GM23338 (cell line): ENCODE measurements at places on chromosomes 6 and 20. TPM values are rescaled to one million over a fixed set of nuclear protein-coding genes. Genes with fewer than 3 reads are reported as not detected.

DNA sequence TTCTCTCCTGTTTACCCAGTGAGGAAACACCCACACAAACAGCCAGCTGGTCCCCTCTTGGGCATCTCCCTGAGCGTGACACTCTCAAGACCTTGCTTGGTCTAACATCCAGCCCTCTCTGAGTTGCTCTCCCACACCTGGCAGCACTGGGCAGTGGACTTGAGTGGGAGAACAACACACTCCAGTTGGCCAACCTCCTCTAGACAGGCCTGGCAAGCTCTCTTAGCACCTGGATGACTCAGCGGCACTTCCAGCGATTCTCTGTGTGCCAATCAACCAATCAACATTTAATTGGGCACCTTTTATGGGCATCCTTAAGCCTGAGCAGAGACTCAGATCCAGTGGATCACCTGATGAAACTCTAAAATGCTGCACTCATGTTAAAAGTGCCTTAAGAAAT is 76.6 kb upstream of the QKI start:
- DNase-seq = no peak
- H3K27me3 ChIP-seq = no peaks in the 10 kb centered on the region
- H3K36me3 ChIP-seq = no peaks in the 10 kb centered on the region
- H3K4me3 ChIP-seq = no peak overlapping the region

GRCh38 chr6:44725070-44725469 is 337.6 kb downstream of the CDC5L start:
- H3K27me3 ChIP-seq = no peaks in the 10 kb centered on the region
- no peak for DNase-seq
- no peak overlapping the region for H3K27ac ChIP-seq
- H3K4me1 ChIP-seq = no peaks in the 10 kb centered on the region; the same call in 1 of the 2 replicates
- H3K36me3 ChIP-seq = no peaks in the 10 kb centered on the region

Gene WASF1
- total RNA-seq = 25.3 and 30.5 TPM in 2 replicates

GRCh38 chr6:5587648-5588047 is 326.3 kb downstream of the FARS2 start:
- H3K36me3 ChIP-seq = 0 out of 2 replicates have a peak, but pooled peaks cover 2% of the 10 kb centered on the region
- no peaks in the 10 kb centered on the region for H3K4me1 ChIP-seq
- H3K27ac ChIP-seq = no peak overlapping the region
- H3K4me3 ChIP-seq = no peak overlapping the region
- no peaks in the 10 kb centered on the region for H3K27me3 ChIP-seq

Gene CRISP3
- not detected in 2 replicates for total RNA-seq

DNA sequence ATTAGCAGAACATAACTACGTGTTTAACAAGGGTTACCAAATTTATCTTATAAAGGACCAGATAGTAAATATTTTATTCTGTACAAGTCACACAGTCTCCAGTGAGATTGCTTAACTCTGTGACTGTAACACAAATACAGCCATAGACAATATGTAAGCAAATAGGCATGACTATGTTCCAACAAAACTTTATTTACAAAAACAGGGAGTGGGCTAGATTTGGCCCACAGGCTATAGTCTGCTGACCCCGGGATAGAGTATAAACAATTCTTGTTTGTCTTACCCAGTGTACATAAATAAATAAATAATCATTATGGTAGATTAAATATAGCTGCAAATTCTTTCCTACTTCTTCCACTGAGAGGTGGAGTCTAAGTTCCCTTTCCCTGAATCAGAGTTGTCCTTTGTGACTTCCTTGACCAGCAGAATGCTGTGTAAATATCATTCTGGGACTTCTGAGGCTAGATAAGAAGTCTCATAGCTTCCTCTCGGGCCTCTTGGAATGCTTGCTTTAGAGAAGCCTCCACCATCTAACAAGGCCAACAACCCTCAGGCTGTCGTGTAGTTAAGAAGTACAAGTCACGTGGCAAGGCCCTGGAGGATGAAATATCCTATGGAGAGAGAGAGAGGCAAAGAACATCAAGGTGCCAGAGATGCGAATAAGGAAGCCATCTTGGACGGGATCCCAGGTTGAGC is 59.1 kb upstream of the TMEM244 start:
- H3K36me3 ChIP-seq = no peaks in the 10 kb centered on the region
- H3K27ac ChIP-seq = no peak overlapping the region
- H3K4me3 ChIP-seq = no peak overlapping the region
- no peaks in the 10 kb centered on the region for H3K4me1 ChIP-seq
- DNase-seq = no peak

Gene MMP24
- total RNA-seq = 24.5 and 27.3 TPM in 2 replicates

Gene CDYL
- 123 and 128 TPM in 2 replicates for total RNA-seq

Gene CST2
- total RNA-seq = not detected in 2 replicates

- no peaks in the 10 kb centered on the region for H3K27me3 ChIP-seq
- no peak overlapping the region for H3K27ac ChIP-seq
- no peak overlapping the region for H3K4me3 ChIP-seq
- H3K4me1 ChIP-seq = no peaks in the 10 kb centered on the region
Observed at GRCh38 chr20:50284811-50285375, 94.3 kb downstream of the CEBPB start.

GRCh38 chr20:10419550-10420133 is 14.4 kb downstream of the MKKS start:
- 0 out of 2 replicates have a peak, but pooled peaks cover 4% of the 10 kb centered on the region for H3K4me1 ChIP-seq
- no peak overlapping the region for H3K4me3 ChIP-seq
- no peak overlapping the region for H3K27ac ChIP-seq
- no peaks in the 10 kb centered on the region for H3K27me3 ChIP-seq
- DNase-seq = no peak
- no peaks in the 10 kb centered on the region for H3K36me3 ChIP-seq

Gene HLA-DOB
- total RNA-seq = 0.23 TPM in 1 of 2 replicates, not detected in the other

Gene LHFPL5
- total RNA-seq = not detected in 2 replicates

GRCh38 chr20:10179574-10180298 is 38.9 kb upstream of the SNAP25 start:
- no peak overlapping the region for H3K4me3 ChIP-seq
- H3K27me3 ChIP-seq = no peaks in the 10 kb centered on the region
- no peaks in the 10 kb centered on the region for H3K36me3 ChIP-seq
- H3K4me1 ChIP-seq = no peaks in the 10 kb centered on the region

Gene OSER1
- 31.1 and 32.4 TPM in 2 replicates for total RNA-seq

Gene CLPSL1
- not detected in 2 replicates for total RNA-seq

DNA sequence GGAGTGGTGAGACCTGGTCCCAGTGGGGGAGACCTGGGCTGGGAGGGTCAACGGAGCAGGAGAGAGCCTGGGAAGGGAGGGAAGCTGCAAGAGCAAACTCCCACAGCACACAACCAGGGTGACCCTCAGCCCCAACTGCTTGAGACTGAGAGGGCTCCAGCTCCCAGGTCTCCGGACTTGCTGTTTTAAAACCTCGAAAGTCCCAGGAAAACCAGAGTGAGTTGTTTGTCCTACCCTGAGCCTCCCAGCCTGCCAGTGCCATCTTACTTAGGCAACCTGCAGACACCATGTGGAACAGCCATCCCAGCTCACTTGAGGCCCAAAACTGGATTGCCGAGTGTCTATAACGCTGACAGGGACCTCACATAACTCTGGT is 4.8 kb upstream of the NTSR1 start:
- H3K27me3 ChIP-seq = peaks cover 9% of the 10 kb centered on the region
- peaks cover 3% of the 10 kb centered on the region; the same call in 1 of the 2 replicates for H3K4me1 ChIP-seq
- no peak overlapping the region for H3K4me3 ChIP-seq
- H3K36me3 ChIP-seq = no peaks in the 10 kb centered on the region
- H3K27ac ChIP-seq = no peak overlapping the region

Gene C6orf52
- 0.47 TPM in 1 of 2 replicates, not detected in the other for total RNA-seq

DNA sequence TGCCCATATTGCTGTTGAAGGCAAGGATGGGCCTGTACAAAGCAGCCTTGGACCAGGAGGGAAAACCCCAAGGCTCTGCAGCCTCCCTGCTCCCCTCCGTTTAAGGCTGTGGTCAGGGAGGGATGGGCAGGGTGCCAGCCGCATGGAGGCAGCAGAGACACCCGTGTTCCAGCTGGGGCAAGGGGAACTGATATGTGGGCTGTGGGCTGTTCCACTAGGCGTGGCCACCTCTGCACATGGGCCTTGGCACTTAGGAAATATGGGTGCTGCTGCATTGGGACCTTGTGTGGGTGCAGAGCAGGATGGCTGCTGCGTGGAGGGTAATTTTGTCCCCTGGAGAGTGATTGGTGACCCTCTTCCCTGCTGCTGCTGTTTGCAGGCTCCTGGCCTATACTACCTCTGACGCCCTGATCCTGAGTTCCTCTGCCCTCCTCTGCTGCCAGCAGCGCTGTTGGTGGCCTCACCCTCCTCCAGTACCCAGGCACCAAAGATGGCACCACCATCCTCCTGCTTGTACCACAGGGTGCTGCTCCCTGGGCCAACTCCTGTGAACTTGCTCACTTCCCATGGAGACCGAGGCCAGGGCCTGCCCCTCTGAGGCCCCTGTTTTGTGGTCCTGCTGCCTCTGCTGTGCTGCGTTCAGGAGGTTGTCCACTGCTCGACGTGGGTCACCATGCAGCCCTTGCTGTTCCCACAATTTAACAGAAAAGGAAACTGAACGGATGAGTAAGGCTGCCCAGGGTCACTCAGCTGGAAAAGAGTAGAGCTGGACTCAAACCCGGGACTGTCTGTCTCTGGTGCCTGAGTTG is 35.3 kb downstream of the PANK2 start:
- H3K4me3 ChIP-seq = no peak overlapping the region
- no peaks in the 10 kb centered on the region for H3K27me3 ChIP-seq

DNA sequence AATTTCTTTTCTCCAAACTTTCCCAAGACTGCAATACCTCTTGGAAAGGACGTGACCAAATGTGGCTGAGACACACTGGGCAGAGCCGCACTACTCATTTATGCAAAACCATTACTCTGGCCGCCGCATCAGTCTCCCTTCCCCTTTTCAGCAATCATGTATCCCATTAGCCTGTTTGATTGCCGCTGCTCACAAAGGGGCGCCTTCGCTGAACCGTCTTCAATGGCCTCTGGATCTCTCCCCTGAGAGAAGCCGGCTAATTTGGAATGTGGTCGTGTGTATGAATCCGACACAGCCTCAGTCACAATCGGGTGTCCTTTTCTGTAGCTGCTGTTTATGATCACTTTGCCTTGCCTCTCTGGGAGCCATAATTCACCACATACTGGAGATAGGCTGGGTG is 361.1 kb downstream of the ZFAND3 start:
- H3K36me3 ChIP-seq = no peaks in the 10 kb centered on the region
- no peak overlapping the region for H3K4me3 ChIP-seq
- no peaks in the 10 kb centered on the region for H3K27me3 ChIP-seq
- H3K27ac ChIP-seq = no peak overlapping the region

Gene GPRC6A
- 0.21 TPM in 1 of 2 replicates, not detected in the other for total RNA-seq

DNA sequence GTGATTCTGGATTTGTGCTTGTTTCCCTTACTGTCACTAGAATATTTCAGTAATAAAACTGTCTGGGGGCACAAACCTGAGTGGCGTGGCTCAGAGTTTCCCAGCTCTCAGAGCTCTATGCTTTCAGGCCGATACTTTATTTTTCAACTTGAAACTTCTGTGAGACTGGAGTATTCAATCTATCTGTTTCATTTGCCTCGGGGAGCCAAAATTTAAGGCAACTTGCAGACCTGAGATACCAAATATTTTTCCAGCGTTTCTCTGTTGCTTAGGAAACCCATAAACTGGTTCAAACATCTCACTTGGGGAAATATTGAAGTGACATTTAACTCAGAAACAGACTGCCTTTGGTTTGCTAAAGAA is 74.7 kb downstream of the SOBP start:
- H3K4me1 ChIP-seq = peaks cover 15% of the 10 kb centered on the region
- no peaks in the 10 kb centered on the region for H3K36me3 ChIP-seq
- H3K27me3 ChIP-seq = no peaks in the 10 kb centered on the region
- no peak overlapping the region for H3K27ac ChIP-seq
- DNase-seq = no peak

Gene PRR18
- total RNA-seq = 0.08 and 0.24 TPM in 2 replicates

- no peaks in the 10 kb centered on the region for H3K27me3 ChIP-seq
- no peak for DNase-seq
- H3K27ac ChIP-seq = no peak overlapping the region
- H3K4me1 ChIP-seq = no peaks in the 10 kb centered on the region
- no peaks in the 10 kb centered on the region; the same call in 1 of the 2 replicates for H3K36me3 ChIP-seq
Observed at GRCh38 chr20:20856956-20857355, 144.5 kb upstream of the RALGAPA2 start.

GRCh38 chr20:23672158-23672557 is 16.7 kb downstream of the CST4 start:
- H3K4me3 ChIP-seq = no peak overlapping the region
- no peaks in the 10 kb centered on the region for H3K36me3 ChIP-seq
- no peak overlapping the region for H3K27ac ChIP-seq
- no peak for DNase-seq

DNA sequence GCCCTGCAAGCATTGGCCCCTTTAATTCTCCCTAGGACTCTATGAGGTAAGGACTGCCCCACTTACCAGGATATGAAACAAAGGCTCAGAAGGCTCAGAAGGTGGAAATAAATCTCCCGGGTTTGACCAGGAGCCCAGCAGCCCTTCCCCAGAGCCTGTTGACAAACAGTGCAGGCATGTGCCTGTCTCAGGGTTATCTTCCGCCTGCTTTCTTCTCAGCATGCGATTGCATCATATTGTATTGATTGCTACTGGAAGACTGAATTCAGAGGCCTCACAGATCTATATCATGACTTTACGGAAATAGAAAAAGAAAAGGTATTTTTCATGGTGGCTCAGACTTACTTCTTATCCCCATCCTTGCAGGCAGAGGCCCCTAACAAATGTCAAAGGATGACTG is 92.7 kb downstream of the PHACTR3 start:
- DNase-seq = no peak
- H3K27ac ChIP-seq = no peak overlapping the region
- 0 out of 2 replicates have a peak, but pooled peaks cover 5% of the 10 kb centered on the region for H3K27me3 ChIP-seq
- H3K4me3 ChIP-seq = no peak overlapping the region

- H3K4me3 ChIP-seq = no peak overlapping the region
- H3K27ac ChIP-seq = no peak overlapping the region
- peaks cover 3% of the 10 kb centered on the region; the same call in 1 of the 2 replicates for H3K4me1 ChIP-seq
- DNase-seq = no peak
Observed at GRCh38 chr20:20184706-20185105, 132.4 kb downstream of the CFAP61 start.

Gene MUCL3
- total RNA-seq = 0.12 TPM in 1 of 2 replicates, not detected in the other

Gene SCUBE3
- 0.70 and 1.1 TPM in 2 replicates for total RNA-seq

- no peak overlapping the region for H3K27ac ChIP-seq
- DNase-seq = peak; percentile 34
- H3K4me3 ChIP-seq = peak overlapping the region; percentile 44; the same call in 1 of the 2 replicates
- no peaks in the 10 kb centered on the region for H3K36me3 ChIP-seq
Observed at GRCh38 chr6:36777801-36778200, 61.4 kb downstream of the CPNE5 start.

Gene MPIG6B
- not detected in 2 replicates for total RNA-seq

DNA sequence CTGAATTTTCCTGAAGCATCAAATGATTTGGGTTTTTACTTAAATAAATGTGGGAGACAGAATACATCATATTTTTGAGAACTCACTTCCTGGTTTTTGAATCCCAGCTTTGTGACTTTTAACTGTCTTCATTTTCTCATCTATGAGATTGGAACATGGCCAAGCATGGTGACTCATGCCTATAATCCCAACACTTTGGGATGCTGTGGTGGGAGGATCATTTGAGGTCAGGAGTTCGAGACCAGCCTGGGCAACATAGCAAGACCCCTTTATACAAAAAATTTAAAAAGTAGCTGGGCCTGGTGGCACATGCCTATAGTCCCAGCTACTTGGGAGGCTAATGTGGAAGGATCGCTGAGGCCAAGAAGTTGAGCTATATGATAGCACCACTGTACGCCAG is 122.3 kb downstream of the QKI start:
- no peak overlapping the region for H3K4me3 ChIP-seq
- DNase-seq = no peak
- no peaks in the 10 kb centered on the region for H3K36me3 ChIP-seq
- H3K4me1 ChIP-seq = peaks cover 49% of the 10 kb centered on the region

GRCh38 chr6:161922631-161923119 is 648.8 kb upstream of the AGPAT4 start:
- no peaks in the 10 kb centered on the region for H3K36me3 ChIP-seq
- peak; percentile 68 for DNase-seq
- no peak overlapping the region for H3K27ac ChIP-seq
- no peak overlapping the region for H3K4me3 ChIP-seq
- H3K27me3 ChIP-seq = no peaks in the 10 kb centered on the region
